ENCODE measurements at places on chromosomes 7 and 10.

- DNase-seq, result no peak
- H3K4me1 ChIP-seq, result no peaks in the 10 kb centered on the region
- H3K4me3 ChIP-seq, result no peak overlapping the region
- no peak overlapping the region for H3K27ac ChIP-seq
- no peaks in the 10 kb centered on the region for H3K36me3 ChIP-seq
- no peaks in the 10 kb centered on the region for H3K27me3 ChIP-seq
Observed at GRCh38 chr7:19351341-19352304, 206.4 kb upstream of the FERD3L start.

- H3K4me3 ChIP-seq, result no peak overlapping the region
- H3K27ac ChIP-seq, result peak overlapping the region; percentile 88
- peaks cover 75% of the 10 kb centered on the region for H3K4me1 ChIP-seq
Observed at GRCh38 chr7:50330254-50330653, 25.7 kb downstream of the IKZF1 start.

DNA sequence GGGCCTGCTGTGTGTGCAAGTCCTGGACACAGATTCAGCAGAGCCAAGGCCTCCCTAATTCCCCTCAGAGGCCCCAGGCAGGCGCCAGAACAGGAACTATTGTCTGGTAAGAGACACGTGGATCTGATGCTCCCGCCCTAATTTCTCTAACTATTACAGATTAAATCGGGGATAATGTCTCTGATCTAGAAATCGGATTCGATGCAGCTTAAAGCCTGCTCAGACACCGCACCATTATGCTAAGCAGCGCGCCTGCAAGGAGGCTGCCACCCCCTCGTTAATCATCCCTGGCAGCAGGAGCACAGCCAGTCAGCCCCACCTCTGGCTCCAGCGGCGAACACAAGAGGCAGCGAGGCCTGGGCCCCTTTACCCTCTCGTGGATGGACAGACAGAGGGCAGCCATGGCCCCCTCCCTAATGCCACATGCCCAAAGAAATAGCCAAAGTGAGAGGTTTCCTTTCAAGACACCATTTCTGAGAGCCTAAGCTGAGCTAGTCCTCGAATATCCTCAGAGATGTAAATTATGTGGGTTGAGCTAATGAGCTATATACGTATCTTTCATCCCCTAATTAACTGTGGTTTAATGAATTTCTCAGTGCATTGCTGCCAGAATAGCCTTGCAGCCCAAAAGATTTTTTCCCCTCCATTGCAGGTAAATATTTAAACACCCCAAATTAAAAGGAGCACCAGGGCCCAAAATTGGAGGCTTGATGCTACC lies 122.1 kb downstream of the GRID1 start:
- no peaks in the 10 kb centered on the region for H3K4me1 ChIP-seq
- no peak for DNase-seq
- H3K36me3 ChIP-seq, result no peaks in the 10 kb centered on the region
- peaks cover 29% of the 10 kb centered on the region for H3K27me3 ChIP-seq
- H3K4me3 ChIP-seq, result no peak overlapping the region

GRCh38 chr10:29301359-29301910 lies 12.6 kb downstream of the LYZL1 start:
- H3K4me1 ChIP-seq, result no peaks in the 10 kb centered on the region
- no peak for DNase-seq
- no peak overlapping the region for H3K4me3 ChIP-seq
- H3K27me3 ChIP-seq, result no peaks in the 10 kb centered on the region

- DNase-seq, result no peak
- peaks cover 2% of the 10 kb centered on the region for H3K4me1 ChIP-seq
- no peak overlapping the region for H3K27ac ChIP-seq
- H3K27me3 ChIP-seq, result peaks cover 35% of the 10 kb centered on the region
Observed at GRCh38 chr7:151308791-151309190, 32.8 kb upstream of the NUB1 start.

DNA sequence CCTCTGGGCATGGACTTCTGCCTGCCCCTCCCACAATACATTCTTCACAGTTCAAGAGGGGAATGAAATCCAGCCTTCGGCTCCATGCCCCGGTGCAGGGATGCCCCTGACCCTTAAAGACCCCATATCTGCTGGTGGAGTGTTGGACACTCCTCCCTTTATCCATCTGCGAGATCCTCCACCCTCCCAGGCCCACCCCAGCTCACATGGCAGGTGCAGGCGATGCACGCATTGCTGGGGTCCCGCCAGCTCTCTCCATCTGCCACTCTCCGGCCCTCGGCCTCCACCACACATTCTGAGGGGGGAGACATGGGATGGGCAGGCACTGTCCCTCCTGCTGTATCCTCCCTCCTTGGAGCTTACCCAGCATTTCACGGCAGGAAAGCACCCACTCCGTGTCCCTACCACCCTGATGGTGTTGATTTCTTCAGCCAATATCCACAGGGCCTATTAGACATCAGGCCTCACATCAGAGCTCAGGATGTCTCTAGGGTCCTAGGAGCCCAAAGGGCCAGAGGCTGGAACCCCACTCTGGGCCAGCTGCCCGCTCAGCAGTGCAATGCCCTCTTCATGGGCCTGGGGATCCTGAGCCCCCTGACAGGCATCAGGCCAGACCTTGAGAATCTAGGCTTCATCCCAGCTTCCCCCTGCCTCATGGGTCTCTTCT lies 18.3 kb downstream of the ATP6V1F start:
- no peak overlapping the region for H3K4me3 ChIP-seq
- H3K27me3 ChIP-seq, result no peaks in the 10 kb centered on the region
- H3K27ac ChIP-seq, result no peak overlapping the region
- DNase-seq, result no peak

DNA sequence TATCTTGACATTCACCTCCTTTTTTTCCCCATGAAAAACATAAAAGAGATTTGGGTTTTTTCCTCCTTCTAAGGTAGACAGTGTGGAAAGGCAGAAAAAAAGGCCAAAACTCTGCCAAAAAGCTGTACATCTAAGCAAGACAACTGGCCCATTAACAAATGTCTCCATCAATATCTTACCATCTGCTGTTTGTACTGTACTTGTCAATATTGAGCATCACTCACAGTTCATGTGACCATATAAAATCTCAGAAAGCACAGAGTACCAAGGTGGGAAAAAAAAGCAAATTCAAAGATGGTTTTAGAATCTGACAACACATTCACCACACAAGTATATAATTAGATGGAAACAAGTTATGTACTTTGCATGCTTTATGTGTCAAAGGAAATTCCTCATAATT lies 52.6 kb downstream of the CACNA2D1 start:
- no peaks in the 10 kb centered on the region for H3K27me3 ChIP-seq
- no peak overlapping the region for H3K27ac ChIP-seq

DNA sequence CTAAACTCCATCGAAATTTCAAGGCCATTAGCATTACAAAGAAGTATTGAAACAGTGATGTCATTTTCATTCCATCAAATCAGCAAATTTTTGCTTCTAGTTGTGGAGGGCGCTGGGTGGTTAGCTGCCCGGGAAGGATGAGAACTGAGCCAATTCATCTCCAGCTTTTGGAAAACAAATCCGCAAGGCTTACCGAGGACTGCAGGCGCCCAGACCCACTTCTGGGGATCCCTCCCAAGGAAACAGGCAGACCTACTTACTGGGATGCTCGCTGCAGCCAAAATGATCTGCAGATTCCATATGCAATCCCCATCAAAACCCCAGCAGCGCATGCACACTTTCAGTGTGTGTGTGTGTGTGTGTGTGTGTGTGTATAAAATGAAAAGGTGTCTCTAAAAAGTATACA lies 19.2 kb downstream of the TNRC18 start:
- H3K4me3 ChIP-seq, result no peak overlapping the region
- no peak overlapping the region for H3K27ac ChIP-seq
- H3K36me3 ChIP-seq, result no peaks in the 10 kb centered on the region
- no peak for DNase-seq
- H3K27me3 ChIP-seq, result no peaks in the 10 kb centered on the region

DNA sequence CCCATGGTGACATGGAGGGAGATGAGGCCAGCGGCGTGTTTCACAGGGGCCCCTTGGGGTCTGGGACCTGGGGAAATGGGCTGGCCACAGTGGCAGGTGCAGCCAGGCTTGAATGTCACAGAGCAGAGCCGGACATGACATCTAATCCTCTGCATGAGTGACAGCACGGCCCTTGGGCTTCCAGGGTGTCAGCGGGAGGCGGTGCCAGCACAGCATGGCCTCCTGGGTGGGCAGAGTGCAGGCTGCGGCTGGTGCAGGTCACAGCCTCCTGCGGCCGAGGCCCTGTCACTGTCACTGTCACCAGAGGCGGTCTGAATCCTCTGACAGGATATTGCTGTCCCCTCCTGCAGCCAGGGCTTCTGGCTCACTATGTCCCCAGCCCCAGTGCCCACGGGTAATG lies 18.2 kb downstream of the BHLHA15 start:
- H3K4me3 ChIP-seq, result no peak overlapping the region
- H3K27ac ChIP-seq, result no peak overlapping the region
- no peaks in the 10 kb centered on the region for H3K4me1 ChIP-seq

GRCh38 chr10:109820620-109821405 lies 102.5 kb downstream of the XPNPEP1 start:
- H3K27me3 ChIP-seq, result no peaks in the 10 kb centered on the region
- H3K4me3 ChIP-seq, result no peak overlapping the region
- no peaks in the 10 kb centered on the region for H3K36me3 ChIP-seq

DNA sequence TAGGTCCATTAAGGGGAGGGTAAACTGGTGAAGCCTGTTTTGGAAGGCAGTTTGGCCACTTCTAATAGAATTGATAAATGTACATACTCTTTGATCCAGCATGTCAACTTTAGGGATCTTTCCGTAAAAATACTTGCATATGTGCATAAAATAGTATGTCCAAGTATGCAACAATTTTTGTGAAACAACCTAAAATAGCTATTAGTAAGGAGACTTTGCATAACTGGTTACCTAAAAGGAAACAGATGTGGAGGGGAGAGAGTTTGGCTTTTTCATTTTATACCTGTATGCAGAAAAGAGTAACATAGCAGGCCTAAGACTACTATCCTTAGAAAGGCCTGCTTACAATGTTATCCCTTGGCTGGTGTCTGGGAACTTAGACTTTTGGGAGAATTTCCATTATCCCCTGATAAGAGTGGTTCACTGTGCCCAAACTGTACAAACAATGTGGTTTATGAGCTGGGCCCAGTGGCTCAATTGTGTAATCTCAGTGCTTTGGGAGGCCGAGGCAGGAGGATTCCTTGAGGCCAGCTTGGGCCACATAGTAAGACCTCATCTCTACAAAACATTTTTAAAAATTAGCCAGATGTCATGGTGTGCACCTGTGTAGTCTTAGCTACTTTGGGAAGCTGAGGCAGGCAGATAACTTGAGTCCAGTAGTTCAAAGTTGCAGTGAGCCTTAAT lies 21.3 kb downstream of the PTPN12 start:
- DNase-seq, result no peak
- H3K27me3 ChIP-seq, result no peaks in the 10 kb centered on the region
- H3K27ac ChIP-seq, result no peak overlapping the region
- H3K4me3 ChIP-seq, result no peak overlapping the region
- no peaks in the 10 kb centered on the region for H3K36me3 ChIP-seq

- peaks cover 4% of the 10 kb centered on the region for H3K27me3 ChIP-seq
- H3K4me1 ChIP-seq, result no peaks in the 10 kb centered on the region
- H3K4me3 ChIP-seq, result no peak overlapping the region
Observed at GRCh38 chr7:47326220-47326619, 255.7 kb downstream of the TNS3 start.

GRCh38 chr7:155991470-155991869 lies 179.2 kb upstream of the SHH start:
- H3K27me3 ChIP-seq, result no peaks in the 10 kb centered on the region
- peaks cover 29% of the 10 kb centered on the region for H3K4me1 ChIP-seq
- DNase-seq, result no peak
- H3K4me3 ChIP-seq, result no peak overlapping the region
- no peak overlapping the region for H3K27ac ChIP-seq
- no peaks in the 10 kb centered on the region for H3K36me3 ChIP-seq

DNA sequence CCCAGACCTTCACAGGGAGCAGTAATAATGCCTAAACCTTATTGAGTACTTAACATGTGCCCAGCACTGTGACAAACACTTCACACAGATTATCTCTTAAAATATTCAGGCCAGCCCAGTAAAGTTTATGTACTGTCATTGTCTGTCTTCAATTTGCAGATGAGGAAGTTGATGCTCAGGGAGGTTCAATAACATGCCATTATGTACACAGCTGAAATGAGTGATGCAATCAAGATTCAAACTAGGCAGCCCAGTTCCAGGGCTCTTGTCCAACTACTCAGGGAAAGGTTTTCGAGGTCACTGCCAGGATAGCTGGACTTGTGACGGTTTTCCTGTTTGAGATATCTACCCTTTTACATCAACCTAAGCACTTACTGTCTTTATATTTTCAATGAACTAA lies 56.1 kb downstream of the AUTS2 start:
- H3K36me3 ChIP-seq, result no peaks in the 10 kb centered on the region
- no peaks in the 10 kb centered on the region for H3K4me1 ChIP-seq
- no peak overlapping the region for H3K4me3 ChIP-seq

DNA sequence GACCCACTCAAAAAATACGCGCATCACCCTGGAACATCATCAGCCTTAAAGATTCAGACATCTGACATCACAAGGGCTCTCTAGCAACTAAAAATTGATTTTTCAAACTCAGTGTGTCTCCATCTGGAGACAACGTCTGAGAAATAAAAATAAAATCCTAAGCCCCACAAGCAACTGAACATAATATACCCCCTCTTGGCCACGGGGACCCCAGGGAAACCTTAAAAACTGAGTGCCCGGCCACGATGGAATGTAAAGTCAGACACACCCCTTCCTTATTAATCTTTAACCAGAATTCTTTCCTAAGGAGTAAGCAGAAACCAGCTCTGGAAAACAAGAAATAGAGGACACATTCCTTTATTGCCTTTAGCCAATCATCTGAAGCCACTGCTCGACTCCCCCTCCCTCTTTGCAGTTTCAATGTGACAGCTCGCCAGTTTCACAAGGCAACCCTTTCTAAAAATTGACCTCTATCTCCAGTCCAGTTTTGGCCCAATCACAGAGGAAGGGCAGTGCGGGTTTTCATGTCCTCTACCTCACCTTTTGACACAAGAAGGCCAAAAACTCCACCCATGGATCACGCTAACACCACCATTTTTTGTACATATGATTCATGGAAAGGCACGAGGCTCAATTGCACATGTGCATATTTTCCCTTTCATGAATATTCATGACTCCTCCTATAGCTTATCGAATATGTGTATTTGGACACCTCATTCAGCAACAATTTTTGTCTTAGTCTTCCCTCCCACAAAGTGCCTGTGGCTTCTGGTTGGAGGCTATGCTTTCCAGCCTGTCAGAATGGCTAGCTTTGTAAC lies 24.2 kb downstream of the IFIT3 start:
- H3K36me3 ChIP-seq, result no peaks in the 10 kb centered on the region
- H3K27ac ChIP-seq, result no peak overlapping the region
- DNase-seq, result no peak

- H3K36me3 ChIP-seq, result no peaks in the 10 kb centered on the region
- H3K4me1 ChIP-seq, result no peaks in the 10 kb centered on the region
- no peak overlapping the region for H3K27ac ChIP-seq
- DNase-seq, result peak; percentile 73
Observed at GRCh38 chr10:7121154-7121797, 289.6 kb downstream of the SFMBT2 start.
